ENCODE measurements at places on chromosomes 7 and 10.

DNA sequence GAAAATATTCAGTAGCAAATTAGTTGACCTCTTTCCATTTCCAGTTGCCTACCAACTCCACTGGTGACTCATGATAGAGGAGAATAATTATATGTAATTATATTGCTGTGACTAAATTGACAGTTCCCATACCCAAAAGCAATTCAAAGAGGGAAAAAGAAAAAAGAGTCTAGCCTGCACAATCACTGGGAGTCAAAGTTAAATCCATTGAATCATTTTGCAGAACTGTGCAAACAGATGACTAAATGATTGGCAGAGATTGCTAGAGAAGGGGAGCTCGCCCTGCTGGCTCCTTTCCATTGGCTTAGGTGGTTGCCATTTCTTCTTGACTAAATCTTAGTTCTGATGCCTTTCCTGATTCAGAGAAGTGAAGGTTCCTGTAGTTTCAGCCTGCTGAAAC is 1228.6 kb upstream of the SORCS1 start:
- DNase-seq = no peak

GRCh38 chr7:99794585-99795502 is 10.9 kb upstream of the CYP3A4 start:
- DNase-seq = no peak

DNA sequence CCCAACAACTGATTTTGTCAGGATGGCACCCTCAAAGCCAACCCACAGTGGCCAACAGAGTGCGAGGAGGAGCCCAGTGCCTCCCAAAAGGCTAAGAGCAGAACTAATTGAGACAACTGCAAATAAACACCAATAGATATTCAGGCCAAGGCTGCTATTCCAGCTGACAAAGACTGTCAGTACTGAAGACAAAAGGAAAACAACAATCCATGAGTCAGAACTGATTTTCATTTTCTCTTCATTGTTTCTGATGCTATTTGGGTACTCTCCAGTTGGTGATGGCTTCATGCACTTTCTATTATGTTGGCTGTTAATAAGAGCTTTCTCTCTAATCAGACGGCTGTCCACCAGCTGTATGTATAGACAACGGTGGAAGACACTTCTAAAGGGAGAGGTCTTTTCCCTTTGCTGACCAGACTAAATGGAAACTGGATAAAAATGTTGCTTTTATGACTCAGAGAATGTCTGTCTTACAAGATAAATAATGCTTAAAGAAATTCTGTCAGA is 515.9 kb downstream of the PARD3 start:
- no peak for DNase-seq

DNA sequence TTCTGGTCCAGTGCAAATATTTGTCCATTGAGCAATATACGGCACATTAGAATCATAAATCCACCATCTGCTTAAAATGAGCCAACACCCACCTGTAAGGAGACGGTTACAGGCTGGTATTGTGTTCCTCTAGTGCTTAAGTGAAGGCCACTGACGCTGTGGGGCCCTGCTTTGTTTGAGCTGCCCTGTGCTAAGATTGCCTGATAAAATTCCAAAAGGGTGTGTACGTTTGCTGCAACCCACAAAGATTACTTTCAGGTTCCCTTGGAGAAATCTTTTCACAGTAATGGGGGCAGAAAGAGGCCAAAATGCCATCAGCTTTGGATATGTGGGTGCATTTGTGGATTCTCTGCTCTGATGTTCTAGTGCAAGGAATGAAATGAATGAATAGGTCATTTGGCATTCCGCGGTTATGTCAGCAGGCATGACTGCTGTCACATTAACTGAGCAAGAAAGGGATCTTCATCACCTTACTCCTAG is 34.4 kb downstream of the AGR3 start:
- no peak for DNase-seq

- DNase-seq = no peak
These were observed 90.1 kb downstream of the FOXL3 start for GRCh38 chr7:380139-380485.

Data from activated CD8-positive, alpha-beta memory T cell treated with anti-CD3 and anti-CD28 coated beads for 1 hour (primary cell).